ENCODE measurements at places on chromosomes 7 and 10. TPM values are rescaled to one million over a fixed set of nuclear protein-coding genes. Genes with fewer than 3 reads are reported as not detected.

ANKRD30A gene
- not detected for total RNA-seq

CNNM1 gene
- 2.2 TPM for total RNA-seq

GIMAP6 gene
- 0.09 TPM for total RNA-seq

CAPZA2 gene
- 117 TPM for total RNA-seq

ZNF804B gene
- not detected for total RNA-seq

SPDYE6 gene
- total RNA-seq = 0.18 TPM

FAM241B gene
- total RNA-seq = 13.7 TPM

COL26A1 gene
- 14.8 TPM for total RNA-seq

AGR2 gene
- not detected for total RNA-seq

CACNB2 gene
- 134 TPM for total RNA-seq

BAG3 gene
- 45.4 TPM for total RNA-seq

PRSS37 gene
- total RNA-seq = not detected

TCF7L2 gene
- 12.9 TPM for total RNA-seq

TBL2 gene
- total RNA-seq = 79.0 TPM

GPR15LG gene
- total RNA-seq = not detected

CDHR3 gene
- 12.2 TPM for total RNA-seq

KDM7A gene
- total RNA-seq = 7.5 TPM

CPN1 gene
- total RNA-seq = not detected

HOXA11 gene
- not detected for total RNA-seq

WNT16 gene
- not detected for total RNA-seq

CALML3 gene
- not detected for total RNA-seq

ZNF727 gene
- total RNA-seq = not detected

SP4 gene
- 8.7 TPM for total RNA-seq

SPDYE2B gene
- total RNA-seq = not detected

MGMT gene
- 19.1 TPM for total RNA-seq

ZFAND2A gene
- 12.2 TPM for total RNA-seq

AKR1C2 gene
- 1.0 TPM for total RNA-seq

XRCC2 gene
- total RNA-seq = 3.6 TPM

CFTR gene
- total RNA-seq = 13.3 TPM

TMEM60 gene
- total RNA-seq = 10.6 TPM

PPIF gene
- total RNA-seq = 86.6 TPM

BTBD16 gene
- total RNA-seq = not detected
